Fibroblast of villous mesenchyme (primary cell): ENCODE measurements at places on chromosomes 7 and 10. TPM values are rescaled to one million over a fixed set of nuclear protein-coding genes. Genes with fewer than 3 reads are reported as not detected.

DNA sequence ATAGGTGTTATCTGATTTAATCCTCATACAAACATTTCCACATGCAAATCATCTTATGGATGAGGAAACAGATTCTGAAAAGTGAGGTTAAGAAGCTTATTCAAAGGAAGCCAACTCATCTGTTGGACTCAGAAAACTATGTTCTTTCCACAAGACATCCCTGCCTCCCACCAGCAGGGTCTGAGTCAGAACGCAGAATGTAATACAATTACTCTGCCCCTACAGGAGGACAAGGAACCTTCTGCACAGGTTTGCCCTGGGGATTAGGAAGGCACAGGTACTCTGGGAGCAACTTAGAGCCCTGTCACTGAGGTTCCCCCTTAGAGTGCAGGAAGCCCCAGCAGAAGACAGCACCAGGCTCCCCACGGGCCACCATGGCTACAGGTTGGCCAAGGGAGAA is 255.7 kb downstream of the TNS3 start:
- peak; percentile 82 for DNase-seq

- DNase-seq: no peak
Observed at GRCh38 chr7:41035794-41036193, 667.1 kb downstream of the INHBA start.

PON1 gene
- not detected in 2 replicates for total RNA-seq

DNA sequence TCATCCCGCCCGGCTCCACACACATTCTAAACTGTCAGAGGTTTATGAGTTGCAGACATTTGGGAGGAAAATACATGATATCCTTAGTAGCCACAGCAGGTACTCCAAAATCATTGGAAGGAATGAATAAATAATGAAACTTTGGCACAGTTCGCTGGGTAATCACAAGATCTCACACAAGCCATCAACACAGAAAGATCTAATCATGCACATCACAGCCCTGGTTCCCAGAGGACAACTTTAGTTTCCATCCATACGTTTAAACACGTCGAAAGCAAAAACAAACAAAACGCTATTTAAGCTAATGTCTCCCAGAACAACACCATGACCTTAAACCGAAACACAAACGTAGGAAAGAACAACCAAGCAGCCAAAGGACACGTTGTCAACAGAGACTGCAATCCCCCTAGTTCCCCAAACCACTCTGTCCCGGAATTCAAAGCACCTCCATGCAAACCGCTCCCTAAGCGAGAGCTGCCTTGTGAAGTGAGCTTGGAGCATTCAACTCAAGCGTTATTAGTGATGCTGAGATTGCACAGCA is 12.3 kb downstream of the SVIL start:
- no peak for DNase-seq

DNA sequence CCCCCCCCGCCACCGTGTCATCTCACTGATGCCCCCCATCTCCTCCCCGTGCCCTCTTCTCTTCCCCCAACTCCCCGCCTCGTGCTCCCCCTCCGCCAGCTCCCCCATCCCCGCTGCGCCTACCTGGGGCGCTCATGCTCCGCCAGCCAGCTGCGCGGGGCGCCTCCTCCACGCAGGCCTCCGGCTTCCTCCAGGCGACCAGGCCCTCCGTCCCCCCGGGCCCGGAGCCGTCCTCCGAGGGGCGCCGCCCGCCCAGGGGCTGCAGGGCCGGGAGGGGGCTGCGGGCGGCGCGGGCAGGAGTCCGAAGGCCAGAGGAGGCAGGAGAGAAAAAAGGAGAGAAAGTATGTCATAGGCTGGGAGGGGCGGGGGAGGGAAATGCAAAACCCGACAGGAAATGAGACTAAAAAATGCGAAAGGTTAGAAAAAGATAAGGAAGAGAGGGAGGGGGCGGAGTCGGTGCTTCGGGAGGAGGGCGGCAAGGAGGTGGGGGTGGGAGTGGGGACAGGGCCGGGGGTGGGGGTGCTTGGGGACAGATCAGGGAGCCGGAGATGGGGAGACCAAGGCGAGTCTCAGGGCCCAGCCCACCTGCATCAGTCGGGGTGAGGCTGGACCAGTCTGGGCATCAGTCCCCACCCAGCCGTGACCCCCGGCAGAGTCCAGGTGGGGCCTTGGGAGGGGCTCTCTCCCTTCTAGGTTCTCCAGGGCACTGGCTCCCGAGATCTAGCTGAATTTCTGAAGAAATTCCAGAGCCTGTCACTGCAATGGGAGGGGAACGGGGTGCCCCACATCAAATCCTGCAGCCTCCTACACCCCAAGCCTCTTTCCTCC is at the start of gene CARD11:
Gene CARD11 (minus strand): TSS at position 324 of the 828 bp plus-strand sequence. CDS start 85,361 bp downstream, outside the sequence.
- no peak for DNase-seq

- no peak for DNase-seq
Observed at GRCh38 chr7:115133248-115133647, 211.4 kb downstream of the MDFIC start.

- DNase-seq: no peak
Observed at GRCh38 chr7:98293265-98293664, 11.8 kb downstream of the BRI3 start.

DNA sequence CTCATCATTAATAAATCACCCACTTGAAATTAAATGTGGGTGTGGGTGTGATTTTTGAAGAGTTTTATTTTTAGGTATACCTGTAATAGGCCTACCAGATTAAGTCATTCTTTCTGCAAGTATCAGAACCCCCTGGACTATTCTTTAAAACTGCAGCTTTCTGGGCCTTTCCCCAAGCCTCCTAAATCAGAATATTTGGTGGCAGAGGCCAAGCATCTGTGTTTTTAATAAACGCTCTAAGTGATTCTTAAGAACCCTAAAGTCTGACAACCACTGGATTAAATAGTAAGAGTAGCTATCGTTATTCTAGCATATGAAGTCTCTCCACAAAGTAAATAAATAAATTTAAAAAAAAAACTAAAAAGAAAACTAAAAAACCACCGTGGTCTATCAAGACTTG is 703.0 kb upstream of the NRP1 start:
- no peak for DNase-seq

- no peak for DNase-seq
Observed at GRCh38 chr10:20369863-20370736, 527.0 kb downstream of the NEBL start.

GRCh38 chr10:132911786-132912097 is 30.6 kb downstream of the CFAP46 start:
- no peak for DNase-seq

TMEM270 gene
- total RNA-seq: not detected in 2 replicates

DNA sequence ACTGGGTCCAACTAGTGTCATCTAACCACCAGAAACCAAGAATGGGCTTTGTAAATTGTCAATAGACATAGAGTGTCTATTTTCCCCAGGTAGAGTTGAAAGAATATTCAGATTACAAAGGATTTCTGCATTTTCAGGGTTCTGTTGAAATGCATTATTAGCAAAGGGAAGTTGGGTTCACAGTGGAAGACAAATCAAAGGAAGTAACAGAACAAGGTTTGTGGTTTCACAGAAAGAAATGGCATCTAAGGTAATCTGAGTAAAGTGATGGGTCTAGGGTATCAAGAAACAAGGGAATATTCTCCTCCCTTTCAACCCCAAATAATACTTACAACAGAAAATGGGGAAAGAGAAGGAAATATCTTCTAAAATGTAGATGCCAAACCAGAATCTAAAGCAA is 25.8 kb downstream of the CEP41 start:
- DNase-seq: no peak

FAM131B gene
- total RNA-seq: 1.3 and 2.2 TPM in 2 replicates

- DNase-seq: no peak
Observed at GRCh38 chr10:35561715-35562114, 43.4 kb upstream of the GJD4 start.

DNA sequence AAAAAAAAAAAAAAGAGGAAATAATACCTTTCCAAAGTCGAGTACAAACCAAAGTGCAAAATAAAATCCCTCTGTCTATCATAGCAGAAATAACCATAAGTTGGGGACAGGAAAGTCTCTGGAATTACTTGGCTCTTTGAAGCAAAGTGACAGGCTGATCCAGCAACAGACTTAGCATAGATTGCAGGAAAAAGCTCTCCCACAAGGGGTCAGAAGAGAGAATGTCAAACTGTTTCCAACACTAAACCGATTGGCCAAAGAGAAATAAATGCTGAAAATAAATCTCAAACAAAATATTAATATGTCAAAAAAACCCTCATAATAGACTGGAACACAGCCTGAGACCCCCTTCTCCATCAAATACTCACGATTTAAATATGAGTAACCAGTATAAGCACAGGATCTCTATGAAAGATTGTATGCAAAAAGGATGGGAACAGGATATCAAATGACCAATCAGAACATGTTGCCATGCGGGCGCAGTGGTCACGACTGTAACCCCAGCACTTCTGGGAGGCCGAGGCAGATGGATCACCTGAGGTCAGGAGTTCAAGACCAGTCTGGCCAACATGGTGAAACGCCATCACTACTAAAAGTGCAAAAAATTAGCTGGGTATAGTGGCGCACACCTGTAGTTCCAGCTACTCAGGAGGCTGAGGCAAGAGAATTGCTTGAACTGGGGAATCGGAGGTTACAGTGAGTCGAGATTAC is 1000.7 kb upstream of the LRRN3 start:
- DNase-seq: peak; percentile 8
